ENCODE measurements at places on chromosomes 7 and 10. TPM values are rescaled to one million over a fixed set of nuclear protein-coding genes. Genes with fewer than 3 reads are reported as not detected.
A peak's percentile ranks its signal among the peaks of the same experiment; 100 is the strongest.

- DNase-seq = no peak
- no peaks in the 10 kb centered on the region for H3K36me3 ChIP-seq
- no peak overlapping the region for H3K27ac ChIP-seq
- no peak overlapping the region for H3K4me3 ChIP-seq
Observed at GRCh38 chr10:118407777-118408176, 65.7 kb upstream of the FAM204A start.

DNA sequence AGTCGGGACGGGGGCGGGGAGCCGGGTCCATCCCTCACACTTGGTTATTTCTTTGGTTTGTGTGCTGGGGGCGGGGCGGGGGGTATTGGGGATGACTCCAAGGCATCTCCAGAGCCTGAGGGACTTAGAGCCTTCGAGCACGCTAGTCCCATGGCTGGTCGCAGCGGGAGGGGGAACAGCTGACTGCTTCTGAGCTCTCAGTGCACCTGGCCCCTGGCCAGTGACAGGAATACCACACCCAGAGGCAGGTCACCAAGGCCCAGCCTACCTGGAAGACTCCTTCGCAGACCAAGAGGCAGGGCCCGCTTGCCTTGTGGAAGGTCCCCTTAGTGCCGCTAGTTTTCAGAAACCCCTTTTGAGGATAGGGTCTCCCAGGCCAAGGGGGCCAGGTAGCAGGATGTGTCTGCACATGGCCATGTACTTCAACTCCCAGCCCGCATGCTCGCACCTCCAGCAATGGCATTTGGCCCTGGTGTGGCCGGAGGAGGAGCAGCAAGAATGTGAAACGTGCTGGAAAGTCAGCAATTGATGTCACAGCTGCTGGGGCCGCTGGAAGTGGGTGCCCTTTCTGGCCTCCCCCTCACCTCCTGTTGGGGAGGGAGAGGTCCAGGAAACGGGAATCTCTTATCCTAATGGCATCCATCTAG lies 40.3 kb downstream of the AGAP3 start:
- H3K4me3 ChIP-seq = no peak overlapping the region
- H3K27me3 ChIP-seq = no peaks in the 10 kb centered on the region
- no peaks in the 10 kb centered on the region for H3K36me3 ChIP-seq
- DNase-seq = peak; percentile 79
- H3K27ac ChIP-seq = no peak overlapping the region

- H3K4me1 ChIP-seq = no peaks in the 10 kb centered on the region
- no peak overlapping the region for H3K4me3 ChIP-seq
- H3K27me3 ChIP-seq = no peaks in the 10 kb centered on the region
- H3K36me3 ChIP-seq = peaks cover 9% of the 10 kb centered on the region
- no peak overlapping the region for H3K27ac ChIP-seq
- no peak for DNase-seq
Observed at GRCh38 chr7:34939175-34939574, 98.1 kb downstream of the DPY19L1 start.

- no peaks in the 10 kb centered on the region for H3K4me1 ChIP-seq
- H3K27me3 ChIP-seq = no peaks in the 10 kb centered on the region
- DNase-seq = no peak
- H3K4me3 ChIP-seq = no peak overlapping the region
Observed at GRCh38 chr10:28906011-28906411, 228.7 kb downstream of the BAMBI start.

GBX1 gene
- total RNA-seq = not detected

CYP2E1 gene
- 10.1 TPM for total RNA-seq
